ENCODE measurements at places on chromosomes 6 and 20.
A peak's percentile ranks its signal among the peaks of the same experiment; 100 is the strongest.

DNA sequence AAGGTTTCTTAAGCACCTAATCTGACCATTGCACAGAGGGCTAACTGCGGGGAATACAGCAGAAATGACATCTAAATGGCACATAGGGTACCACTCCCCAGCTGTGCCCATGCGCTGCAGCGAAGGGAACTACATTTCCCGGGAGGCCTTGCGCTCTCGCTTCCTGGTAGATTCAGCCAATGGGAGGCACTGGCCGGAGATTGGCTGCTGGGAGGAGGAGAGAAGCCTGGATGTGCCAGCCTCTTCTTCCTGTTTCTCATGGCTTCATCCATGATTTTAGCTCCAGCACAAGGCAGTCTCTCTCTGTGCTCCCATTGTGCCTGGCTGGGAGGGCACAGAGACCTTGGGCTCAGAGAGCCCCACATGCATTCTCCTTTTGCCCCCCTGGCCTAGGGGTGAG is 101.7 kb upstream of the FOXA2 start:
- no peak for DNase-seq

- no peak for DNase-seq
These were observed 49.3 kb downstream of the EBF4 start for GRCh38 chr20:2741881-2742280.

- DNase-seq = no peak
These were observed 210.6 kb upstream of the PLCB4 start for GRCh38 chr20:8858181-8858787.

- DNase-seq = no peak
These were observed 34.3 kb upstream of the RNF144B start for GRCh38 chr6:18352842-18353241.

- no peak for DNase-seq
These were observed 46.9 kb downstream of the OSTM1 start for GRCh38 chr6:108027594-108027993.

- DNase-seq = no peak
These were observed 31.5 kb upstream of the TOP1 start for GRCh38 chr20:40997116-40997515.

GRCh38 chr20:38680500-38681306 is 43.6 kb upstream of the SLC32A1 start:
- DNase-seq = no peak

DNA sequence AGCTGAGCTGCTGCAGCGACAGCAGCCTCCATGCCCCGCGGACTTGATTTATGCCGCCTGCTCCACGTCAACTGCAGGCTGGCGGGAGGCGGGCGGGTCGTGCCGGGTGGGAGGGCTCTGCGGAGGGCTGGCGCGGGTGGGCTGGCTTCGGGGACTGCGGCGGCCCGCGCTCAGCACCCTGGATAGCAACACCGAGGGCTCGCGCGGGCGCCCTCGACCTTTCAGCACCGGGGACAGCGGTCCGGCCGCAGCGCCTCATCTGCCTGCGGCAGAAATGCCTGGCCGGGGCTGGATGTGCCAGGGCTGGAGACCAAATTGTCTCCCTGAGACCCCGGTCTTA is 792 bp downstream of the SNAP25 start:
- peak; percentile 9 for DNase-seq
